ENCODE measurements at places on chromosomes 1 and 21.

GRCh38 chr1:179230251-179230650, 774 bp upstream of the ABL2 start:
- DNase-seq = peak; percentile 28

DNA sequence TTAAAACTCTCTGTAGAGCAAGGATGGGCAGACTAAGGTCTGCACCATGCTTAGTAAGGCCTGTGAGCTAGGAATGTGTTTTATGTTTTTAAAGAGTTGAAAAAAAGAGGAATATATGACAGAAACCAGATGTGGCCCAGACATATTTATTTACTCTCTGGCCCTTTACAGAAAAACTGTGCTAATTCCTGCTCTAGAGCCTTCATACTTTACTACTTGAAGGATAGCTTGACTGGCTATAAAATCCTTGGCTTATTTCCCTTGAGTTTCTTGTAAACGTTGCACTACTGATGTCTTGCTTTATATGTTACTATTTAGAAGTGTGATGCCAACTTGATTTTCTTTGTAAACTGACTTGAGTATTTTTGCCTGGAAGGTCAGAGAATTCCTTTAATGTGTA, 33.5 kb downstream of the CTBS start:
- DNase-seq = no peak

GRCh38 chr21:20419772-20420171, 578.4 kb upstream of the NCAM2 start:
- DNase-seq = no peak

DNA sequence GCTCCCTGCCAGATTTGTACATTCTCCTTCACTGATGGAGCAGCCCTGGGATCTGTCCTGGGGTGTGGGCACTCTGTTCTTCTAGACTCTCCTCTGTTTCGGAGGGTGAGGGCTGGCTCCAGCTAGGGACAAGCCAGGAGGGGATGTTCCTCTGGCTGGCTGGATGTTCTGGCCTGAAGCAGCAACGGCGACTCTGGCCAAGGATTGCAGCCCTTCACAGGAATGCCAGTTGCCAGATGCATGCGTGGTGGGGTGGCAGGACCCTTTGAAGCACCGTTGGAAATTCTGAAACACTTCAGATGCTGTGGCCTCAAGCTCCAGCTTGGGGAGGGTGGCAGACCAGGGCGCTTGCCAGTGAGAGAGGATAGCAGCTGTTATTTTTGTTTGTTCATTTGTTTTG, 210.9 kb downstream of the TRABD2B start:
- no peak for DNase-seq

- DNase-seq = no peak
These were observed 904 bp upstream of the FHL3 start for GRCh38 chr1:38006008-38006828.

- no peak for DNase-seq
These were observed 4.4 kb upstream of the FLVCR1 start for GRCh38 chr1:212853658-212854057.

- no peak for DNase-seq
These were observed 6.2 kb upstream of the CPLANE2 start for GRCh38 chr1:16243215-16243610.

DNA sequence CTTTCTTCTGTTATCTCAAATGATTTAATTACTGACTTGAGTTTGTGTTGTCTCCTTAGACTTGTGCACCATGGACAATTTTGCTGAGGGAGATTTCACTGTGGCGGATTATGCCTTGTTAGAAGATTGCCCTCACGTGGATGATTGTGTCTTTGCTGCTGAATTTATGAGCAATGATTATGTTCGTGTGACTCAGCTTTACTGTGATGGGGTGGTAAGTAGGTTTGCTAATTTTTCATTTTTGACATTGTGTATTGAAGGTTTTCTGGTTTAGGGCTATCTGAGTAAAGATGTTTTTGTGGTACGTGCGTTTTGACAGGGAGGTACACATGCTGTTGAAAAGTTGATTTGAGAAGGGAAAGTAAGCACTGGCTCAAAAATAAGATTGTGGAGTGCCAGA, 14.1 kb downstream of the TTC3 start:
- peak; percentile 56 for DNase-seq
